ENCODE measurements at places on chromosomes 5 and 9.

DNA sequence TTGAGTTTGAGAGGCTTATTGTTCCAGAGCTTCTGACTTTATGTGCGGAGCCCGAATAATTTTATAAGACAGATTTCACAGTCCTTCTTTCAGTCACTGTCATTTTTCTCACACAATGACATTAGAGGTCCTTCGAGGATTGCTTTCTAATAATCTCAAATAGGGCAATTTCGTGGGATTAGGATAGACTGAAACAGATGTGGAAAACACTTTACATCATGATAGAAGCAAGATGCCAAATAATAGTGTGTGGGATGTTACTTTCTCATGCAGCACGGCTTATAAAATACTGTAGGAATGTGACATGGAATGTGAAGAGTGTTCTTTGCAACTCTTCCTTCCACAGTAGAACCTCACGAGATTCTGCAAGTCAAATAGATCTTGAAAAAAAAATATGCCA is 451.3 kb downstream of the SEMA5A start:
- DNase-seq = no peak

GRCh38 chr5:87150630-87151029 is 117.1 kb upstream of the RASA1 start:
- DNase-seq = no peak

GRCh38 chr5:25579111-25579510 is 934.3 kb upstream of the CDH10 start:
- no peak for DNase-seq

GRCh38 chr5:173015192-173015591 is 31.6 kb downstream of the ATP6V0E1 start:
- no peak for DNase-seq

GRCh38 chr5:62386824-62387223 is 16.9 kb downstream of the DIMT1 start:
- no peak for DNase-seq

DNA sequence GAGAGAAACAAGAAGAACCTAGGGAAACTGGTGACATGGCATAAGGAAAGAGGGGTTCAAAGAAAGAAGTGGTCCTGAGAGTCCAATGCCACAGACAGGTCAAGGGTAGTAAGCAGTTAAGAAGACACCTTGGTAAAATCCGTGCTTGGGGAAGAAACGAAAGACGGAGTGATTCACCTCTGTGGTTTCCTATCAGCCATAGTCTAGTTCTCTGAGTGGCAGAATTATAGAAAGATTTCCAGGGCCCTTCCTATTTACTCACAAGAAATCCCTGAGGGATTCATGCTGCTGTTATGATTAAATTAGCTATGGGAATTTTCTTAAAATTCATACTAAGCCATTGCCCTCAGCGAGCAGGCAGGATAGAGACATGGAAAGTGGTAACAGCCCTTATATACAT is 31.7 kb downstream of the IL33 start:
- DNase-seq = no peak
